ENCODE measurements at places on chromosomes 11 and 22.

DNA sequence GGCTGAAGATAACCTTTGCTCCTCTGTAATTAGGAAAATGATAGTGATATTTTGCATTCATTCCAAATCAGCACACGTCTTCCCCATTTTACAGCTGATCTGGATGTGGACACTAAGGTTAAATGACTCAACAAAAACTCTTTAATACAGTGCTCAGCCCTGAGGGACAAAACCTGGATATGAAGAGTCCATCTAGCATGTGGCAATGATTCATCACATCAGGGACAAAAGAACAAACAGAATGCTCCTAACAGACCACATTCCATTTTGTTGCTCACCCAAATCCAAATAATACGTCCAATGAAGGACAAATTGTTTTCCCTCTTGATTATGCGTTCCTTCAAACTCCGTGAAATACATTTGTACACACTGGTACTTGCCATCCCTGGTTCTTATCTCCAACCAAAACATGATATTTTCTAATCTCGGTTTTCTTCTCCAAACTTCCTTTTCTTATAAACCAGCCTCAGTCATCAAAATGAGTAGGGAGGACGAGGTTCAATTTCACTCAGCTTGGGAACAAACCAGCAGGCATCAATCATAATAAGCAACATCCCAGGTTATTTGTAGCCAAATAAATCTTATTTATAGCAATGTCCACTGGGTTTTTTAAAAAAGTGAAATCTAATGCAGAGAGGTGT lies 53.7 kb upstream of the MTMR2 start:
- H3K36me3 ChIP-seq = peaks cover 34% of the 10 kb centered on the region
- no peak for DNase-seq
- no peaks in the 10 kb centered on the region for H3K4me1 ChIP-seq
- H3K4me3 ChIP-seq = no peak overlapping the region
- H3K27ac ChIP-seq = no peak overlapping the region

- no peaks in the 10 kb centered on the region for H3K36me3 ChIP-seq
- H3K4me1 ChIP-seq = peaks cover 16% of the 10 kb centered on the region
- no peak overlapping the region for H3K27ac ChIP-seq
- no peak for DNase-seq
- no peaks in the 10 kb centered on the region for H3K27me3 ChIP-seq
Observed at GRCh38 chr11:1763336-1763795, 361 bp downstream of the CTSD start.

DNA sequence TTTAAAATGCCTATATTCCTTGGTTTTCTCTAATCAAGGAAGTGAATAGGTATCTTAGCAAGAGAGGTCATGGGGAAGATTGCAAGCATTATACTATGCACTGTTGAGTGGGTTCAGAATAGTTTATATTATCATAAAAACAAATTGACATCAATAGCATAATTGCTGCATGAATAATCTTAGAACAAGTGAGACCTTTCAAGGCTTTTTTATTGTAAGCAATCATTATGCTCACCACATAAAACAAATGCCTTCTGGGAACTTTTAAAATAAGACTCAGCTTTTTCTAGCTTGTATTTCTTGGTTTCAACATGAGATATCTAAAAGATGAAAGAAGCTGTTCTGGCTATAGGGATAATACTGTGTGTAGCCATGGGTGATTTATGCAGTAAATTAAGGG lies 135.6 kb upstream of the ZC3H12C start:
- peaks cover 4% of the 10 kb centered on the region for H3K27me3 ChIP-seq
- H3K4me1 ChIP-seq = peaks cover 11% of the 10 kb centered on the region
- H3K36me3 ChIP-seq = no peaks in the 10 kb centered on the region
- no peak for DNase-seq
- H3K27ac ChIP-seq = no peak overlapping the region

DNA sequence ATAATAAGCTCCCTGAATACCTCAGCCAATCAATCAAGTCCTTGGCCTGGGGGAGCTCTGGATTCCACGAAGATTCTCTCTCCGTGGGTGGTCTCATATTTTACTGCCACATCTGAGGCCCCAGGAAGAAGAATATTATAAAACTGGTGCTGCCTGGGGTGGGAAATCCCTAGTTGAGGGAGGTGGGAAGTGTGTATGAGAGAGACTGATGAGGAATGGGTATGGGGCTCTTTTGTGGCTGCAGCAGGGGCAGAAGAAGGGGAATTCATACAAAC lies 71.5 kb downstream of the SYN3 start:
- no peaks in the 10 kb centered on the region for H3K36me3 ChIP-seq
- H3K27ac ChIP-seq = no peak overlapping the region
- H3K4me3 ChIP-seq = no peak overlapping the region
- no peaks in the 10 kb centered on the region for H3K4me1 ChIP-seq
- no peak for DNase-seq
- peaks cover 7% of the 10 kb centered on the region for H3K27me3 ChIP-seq

GRCh38 chr11:128551611-128552335 lies 35.6 kb downstream of the ETS1 start:
- no peaks in the 10 kb centered on the region for H3K27me3 ChIP-seq
- peak; percentile 47 for DNase-seq
- H3K4me1 ChIP-seq = peaks cover 51% of the 10 kb centered on the region

- DNase-seq = no peak
- peak overlapping the region; percentile 85 for H3K27ac ChIP-seq
- H3K4me1 ChIP-seq = peaks cover 7% of the 10 kb centered on the region
- no peak overlapping the region for H3K4me3 ChIP-seq
Observed at GRCh38 chr11:85988780-85989179, 80.1 kb downstream of the PICALM start.

DNA sequence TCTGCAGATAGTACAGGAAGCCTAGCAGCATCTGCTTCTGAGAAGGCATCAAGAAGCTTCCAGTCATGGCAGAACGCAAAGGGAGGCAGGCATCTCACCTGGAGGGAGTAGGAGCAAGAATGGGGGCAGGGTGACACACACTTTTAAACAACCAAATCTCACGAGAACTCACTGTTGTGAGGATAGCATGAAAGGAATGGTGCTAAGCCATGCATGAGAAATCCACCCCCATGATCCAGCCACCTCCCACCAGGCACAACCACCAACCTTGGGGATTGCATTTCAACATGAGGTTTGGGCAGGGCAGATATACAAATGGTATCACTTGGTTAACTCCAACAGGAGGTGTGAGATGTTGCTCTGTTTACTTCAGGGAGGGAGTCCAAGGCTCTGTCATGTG lies 612.0 kb upstream of the KIRREL3 start:
- no peak overlapping the region for H3K27ac ChIP-seq
- H3K27me3 ChIP-seq = no peaks in the 10 kb centered on the region
- no peaks in the 10 kb centered on the region for H3K36me3 ChIP-seq
- no peak overlapping the region for H3K4me3 ChIP-seq
- DNase-seq = no peak

Data from memory B cell (primary cell).